Vagina (tissue), 2 donors: ENCODE measurements at places on chromosomes 4 and X.

GRCh38 chr4:142379277-142380051 is 466.6 kb downstream of the INPP4B start:
- no peak for DNase-seq

GRCh38 chrX:3940000-3940610 is 226.7 kb upstream of the PRKX start:
- DNase-seq = no peak

DNA sequence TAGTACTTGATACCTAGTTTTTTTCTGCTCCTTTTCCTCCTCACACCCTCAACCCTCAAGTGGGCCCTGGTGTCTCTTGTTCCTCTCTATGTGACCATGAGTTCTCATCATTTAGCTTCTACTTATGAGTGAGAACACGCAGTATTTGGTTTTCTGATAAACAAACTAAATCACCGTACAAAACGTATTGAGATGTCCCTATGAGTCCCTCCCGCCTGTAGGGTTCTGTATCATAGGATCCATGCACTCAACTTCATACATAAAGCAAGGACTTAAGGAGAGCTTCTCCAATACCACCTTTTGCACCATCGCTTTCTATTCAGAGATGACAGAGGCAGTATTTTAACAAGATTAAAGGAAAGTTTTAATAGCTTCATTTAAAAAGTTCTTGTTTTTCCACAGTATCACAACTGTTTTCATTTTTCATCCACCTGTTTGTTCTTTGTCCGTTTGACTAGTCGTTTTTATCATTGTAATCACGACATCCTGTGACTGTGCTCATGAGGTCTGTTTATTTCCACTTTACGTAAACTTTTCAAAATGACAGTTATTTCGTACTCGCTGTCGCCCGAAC is 457 bp upstream of the RAB9A start:
- DNase-seq = no peak

- no peak for DNase-seq
Measured at GRCh38 chr4:44701037-44701436, 22.8 kb downstream of the GUF1 start.

DNA sequence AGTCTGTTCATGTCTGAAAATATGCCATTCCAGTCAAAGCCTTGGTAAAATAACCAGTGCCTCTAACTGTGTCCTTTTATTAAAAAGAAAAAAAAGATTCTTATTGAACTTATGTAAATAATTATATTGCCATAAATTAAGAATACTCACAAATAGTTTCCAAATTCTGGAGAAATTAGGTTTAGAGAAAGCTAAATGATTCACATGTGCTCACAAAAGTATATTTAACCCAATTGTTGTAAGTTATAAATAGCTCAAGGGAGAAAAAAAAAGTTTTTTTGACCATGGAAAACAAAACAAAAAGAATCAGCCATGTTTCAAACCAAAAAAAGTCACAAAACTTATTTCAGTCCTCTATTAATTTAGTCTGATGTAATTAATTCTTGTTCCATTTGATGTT is 25.3 kb upstream of the HERC6 start:
- DNase-seq = no peak

GRCh38 chrX:65999563-66000148 is 40.2 kb downstream of the VSIG4 start:
- DNase-seq = no peak

DNA sequence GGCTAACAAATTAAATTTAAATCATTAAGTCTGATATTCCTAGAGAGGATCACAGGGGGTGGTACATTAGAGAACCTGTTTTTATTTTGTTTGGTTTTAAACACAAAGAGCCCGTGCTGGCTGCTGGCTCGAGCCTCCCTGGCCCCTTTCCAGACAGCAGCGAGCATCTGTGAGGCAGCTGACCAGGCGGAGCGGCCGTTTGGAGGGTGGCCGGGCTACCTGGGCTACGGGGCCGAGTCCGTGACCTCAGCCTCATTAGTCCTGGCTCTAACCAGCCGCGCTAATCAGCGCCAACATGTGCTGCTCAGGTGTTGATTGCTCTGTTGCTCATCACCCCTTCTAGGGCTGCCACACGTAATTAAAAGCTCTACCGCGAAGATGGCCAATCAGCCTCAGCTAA is 35.3 kb downstream of the DCTD start:
- DNase-seq = no peak

DNA sequence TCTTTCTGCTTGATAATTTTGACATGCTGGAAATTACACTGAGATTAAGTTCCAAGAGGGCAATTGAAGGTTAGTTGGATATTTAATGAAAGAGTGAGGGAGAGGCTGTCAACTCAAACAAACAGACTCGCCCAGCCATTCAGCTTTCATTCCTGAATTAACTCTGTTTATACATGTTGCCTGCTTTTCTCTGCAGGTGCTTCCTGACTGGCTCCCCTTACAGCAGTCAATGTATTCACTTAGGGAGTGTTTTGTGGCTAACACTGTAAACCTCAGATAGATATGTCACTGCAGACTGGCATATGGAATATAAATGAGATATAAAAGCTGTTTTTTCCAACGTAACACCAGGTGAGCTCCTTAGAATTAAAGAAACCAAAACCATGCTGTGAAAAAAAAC is 28.7 kb downstream of the TMPRSS11A start:
- DNase-seq = no peak

GRCh38 chr4:108830509-108831244 is 67.8 kb upstream of the ETNPPL start:
- DNase-seq = no peak

DNA sequence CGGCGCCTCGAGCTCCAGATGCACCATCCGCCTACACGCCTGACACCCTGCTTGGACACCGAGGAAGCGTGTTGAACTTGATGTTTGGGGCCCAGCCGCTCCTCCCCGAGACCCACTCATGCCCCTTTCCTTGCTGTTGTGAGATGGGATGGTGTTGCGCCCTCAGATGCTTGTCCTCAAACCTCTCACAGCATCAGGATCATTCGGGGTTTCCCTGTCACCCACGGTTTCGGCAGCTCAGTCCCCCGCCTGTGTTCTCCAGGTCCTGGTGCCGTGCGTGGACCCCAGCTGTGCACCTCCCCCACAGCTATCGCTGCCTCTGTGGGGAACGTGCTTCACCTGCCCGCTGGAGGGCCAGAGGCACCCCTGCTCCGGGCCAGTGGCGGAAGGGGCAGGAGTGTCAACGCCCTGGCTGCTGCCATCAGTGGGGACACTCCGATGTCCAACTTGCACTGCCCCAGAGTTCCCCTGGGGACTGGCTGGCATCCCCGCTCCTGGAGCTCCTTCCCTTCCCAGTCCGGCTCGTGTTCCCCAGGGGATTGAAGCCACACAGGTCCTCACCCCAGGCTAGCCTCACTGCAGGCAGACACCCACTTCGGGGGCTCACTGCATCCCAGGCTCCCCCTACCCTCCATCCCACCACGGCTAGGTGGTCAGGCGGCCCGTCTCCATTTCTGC is 82.3 kb upstream of the ADRA2C start:
- no peak for DNase-seq
